ENCODE measurements at places on chromosomes 4 and X.

DNA sequence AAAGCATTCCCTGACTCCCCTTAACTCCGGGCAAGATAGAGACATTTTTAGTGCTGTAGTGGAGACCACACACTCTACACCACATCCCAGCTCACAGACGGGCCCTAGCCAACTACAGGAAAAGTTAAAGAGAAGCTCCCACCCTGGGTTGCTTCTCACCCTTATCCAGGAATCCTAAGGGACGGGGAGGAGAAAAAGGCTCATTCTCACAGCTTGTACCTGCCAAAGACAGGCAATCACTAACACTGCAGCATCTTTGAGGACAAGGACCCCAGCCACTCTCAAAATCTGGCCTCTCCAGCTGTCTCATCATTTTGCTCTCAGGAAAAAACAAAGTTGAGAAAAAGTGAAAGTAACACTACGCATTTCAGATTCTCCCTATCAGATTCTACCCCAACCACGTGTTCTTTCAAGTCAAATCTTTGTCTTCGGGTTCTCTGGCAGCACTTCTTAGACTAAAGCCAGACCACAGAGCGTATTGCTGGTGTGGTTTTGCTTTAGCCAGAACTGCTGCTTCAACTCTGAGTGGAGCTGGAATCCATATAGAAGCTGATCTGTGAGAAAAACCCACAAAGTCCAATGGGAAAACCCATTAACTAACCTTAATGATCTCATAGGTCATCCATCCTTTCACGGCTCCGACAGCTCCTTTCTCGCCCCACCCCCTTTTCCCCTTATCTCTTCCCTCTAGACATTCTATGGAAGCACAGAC lies 605.9 kb upstream of the DIPK2B start:
- no peak for DNase-seq

GRCh38 chr4:26206339-26206738 lies 114.5 kb upstream of the RBPJ start:
- DNase-seq = peak; percentile 42

DNA sequence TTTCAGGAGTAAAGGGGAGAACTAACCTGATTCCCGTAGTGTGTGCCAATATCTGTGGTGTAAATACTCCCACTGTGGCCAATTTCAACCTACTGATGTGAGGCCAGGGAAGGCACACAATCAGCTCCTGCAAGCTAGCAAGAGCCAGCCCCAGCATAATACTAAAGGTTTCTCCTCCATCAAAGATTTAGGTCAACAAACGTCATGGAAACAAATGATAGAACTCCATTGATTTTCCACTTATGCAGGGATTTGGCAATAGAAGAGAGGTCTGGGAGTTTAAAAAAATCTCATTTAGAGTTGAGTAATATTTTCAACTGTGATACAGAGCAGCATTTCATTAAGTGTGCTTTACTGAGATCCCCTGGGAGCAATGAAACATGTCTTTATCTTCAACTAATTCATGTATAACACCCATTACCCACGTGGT lies 15.8 kb upstream of the VEGFD start:
- DNase-seq = no peak

GRCh38 chr4:14877246-14878225 lies 124.7 kb upstream of the CPEB2 start:
- DNase-seq = no peak

DNA sequence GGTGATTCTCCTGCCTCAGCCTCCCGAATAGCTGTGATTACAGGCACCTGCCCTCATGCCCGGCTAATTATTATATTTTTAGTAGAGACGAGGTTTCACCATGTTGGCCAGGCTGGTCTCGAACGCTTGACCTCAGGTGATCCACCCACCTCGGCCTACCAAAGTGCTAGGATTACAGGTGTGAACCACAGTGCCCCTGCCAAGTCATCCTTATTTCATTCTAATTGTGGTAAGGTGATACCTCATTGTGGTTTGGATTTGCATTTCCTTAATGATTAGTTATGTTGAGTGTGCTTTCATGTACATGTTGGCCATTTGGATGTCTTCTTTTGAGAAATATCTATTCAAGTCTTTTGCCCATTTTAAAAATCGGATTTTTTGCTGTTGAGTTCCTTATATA lies 93.0 kb downstream of the USP9X start:
- no peak for DNase-seq

DNA sequence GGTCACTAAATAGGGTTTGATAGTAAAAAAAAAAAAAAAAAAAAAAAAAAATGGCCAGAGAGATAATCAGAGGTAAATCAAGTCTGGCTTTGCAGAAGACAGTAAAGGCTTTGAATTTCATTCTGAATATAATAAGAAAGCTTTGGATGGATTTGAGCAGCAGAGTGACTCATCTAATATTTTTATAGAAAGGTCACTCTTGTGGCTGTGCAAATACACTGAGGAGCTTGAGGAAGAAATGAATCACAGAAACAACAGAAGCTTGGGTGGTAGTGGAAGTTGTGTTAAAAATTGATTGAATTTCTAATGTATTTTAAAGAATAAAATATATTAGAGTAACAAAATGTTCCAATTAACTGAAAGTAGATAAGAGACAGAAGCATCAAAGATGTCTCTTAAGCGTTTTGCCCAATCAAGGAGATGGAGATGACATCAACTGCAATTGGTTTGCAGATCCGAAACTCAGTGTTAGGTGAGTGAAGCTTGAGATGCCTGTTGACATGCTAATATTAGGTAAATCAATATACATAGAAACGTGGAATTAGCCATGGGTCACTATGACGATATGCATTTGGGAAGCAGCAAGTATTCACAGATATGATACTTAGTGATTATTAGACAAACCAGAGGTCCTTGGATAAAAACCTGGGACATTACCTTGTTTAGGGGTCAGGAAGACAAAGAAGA lies 280.5 kb downstream of the GPM6A start:
- no peak for DNase-seq

DNA sequence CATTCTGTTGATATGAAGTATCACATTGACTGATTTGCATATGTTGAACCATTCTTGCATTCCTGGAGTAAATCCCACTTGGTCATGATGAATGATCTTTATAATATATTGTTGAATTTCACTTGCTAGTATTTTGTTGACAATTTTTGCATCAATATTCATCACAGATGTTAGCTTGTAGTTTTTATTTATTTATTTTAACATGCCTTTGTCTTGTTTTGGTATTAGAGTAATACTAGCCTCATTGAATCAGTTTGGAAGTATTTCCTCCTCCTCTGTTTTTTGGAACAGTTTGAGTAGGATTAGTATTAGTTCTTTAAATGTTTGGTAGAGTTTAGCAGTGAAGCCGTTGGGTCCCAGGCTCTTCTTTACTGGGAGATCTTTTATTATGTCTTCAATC lies 13.9 kb upstream of the ADH1C start:
- DNase-seq = no peak

DNA sequence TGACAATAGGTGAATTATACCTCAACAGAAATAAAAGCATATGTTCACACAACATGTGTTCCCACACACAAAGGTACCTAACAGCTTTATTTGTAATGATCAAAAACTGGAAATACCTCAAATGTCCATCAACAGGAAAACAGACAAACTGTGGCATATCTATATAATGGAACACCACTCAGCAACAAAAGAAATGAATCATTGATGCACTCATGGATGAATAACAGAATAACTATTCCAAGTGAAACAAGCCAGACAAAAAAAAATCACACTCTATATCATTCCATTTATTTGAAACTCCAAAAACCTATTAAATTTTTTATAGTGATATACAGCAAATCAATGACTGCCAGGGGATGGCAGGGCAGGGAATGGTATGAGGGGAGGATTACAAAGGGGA lies 148.1 kb downstream of the PLS3 start:
- no peak for DNase-seq

GRCh38 chr4:121306931-121307330 lies 73.9 kb downstream of the QRFPR start:
- no peak for DNase-seq

GRCh38 chr4:10879411-10880110 lies 195.0 kb upstream of the CLNK start:
- no peak for DNase-seq

GRCh38 chr4:147975933-147976928 lies 244.3 kb downstream of the ARHGAP10 start:
- DNase-seq = no peak

DNA sequence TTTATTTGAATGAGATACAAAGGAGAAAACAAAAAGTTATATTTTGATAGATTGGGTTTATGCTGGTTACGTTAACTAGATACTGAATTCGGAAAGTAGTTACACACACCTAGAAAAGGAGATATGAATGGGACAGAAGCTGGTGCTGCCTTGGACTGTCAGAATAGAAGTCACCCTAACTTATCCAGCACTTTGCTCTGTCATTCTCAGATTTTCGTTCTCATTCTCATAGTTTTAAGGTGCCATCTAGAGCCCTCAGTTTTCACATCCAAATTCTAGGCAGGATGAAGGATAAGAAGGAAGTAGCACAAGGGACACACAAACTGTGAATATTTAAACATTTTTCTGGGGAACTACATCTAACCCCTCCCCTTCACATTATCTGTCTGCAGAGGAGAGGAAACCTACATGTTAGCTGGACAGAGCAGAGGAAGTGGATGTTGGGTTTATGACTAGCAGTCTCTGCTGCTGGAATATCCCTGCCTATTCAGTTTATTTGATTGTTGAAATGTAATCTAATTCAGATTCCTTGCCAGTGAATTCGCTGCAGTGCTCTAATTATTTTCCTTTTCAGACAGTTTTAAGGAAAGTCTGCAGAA lies 521.9 kb downstream of the FAT4 start:
- DNase-seq = no peak

DNA sequence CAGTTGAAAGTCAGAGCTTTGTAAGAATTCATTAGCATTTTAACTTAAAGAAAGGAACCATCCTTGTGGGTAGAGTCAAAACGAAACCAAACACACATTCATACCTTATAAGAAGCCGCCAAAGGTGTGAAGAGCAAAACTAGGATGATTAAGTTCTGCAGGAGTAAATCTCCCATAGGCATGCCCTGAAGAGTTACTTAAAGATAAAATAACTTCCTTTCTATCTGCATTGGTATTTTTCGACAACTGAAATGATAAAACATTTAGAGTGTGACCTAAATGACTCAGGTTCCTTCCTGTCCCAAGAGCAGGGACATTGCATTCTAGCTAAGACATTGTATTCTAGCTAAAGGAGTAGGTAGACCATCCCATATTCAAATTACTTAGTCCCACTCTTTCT lies 75.3 kb downstream of the BCOR start:
- DNase-seq = no peak

GRCh38 chrX:9805956-9806355 lies 19.7 kb downstream of the SHROOM2 start:
- DNase-seq = no peak

DNA sequence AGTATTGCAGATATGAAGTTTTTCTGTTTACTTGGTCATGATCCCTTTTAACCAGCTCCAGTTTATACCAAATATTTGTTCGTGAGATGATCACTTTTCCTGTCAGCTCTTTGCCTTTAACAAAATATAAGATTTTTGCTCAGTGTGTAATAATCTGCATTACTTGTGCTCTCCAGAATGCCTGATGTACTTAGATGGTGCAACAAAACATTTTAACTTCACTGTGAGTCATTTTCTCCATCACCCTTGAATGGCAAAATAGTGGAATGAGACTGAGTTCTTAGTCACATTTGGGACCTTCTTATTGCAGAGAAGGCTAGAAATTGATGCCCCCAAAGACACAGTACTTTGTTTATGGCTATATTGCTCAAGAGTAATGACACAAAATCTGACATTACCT lies 252.0 kb downstream of the FRMPD4 start:
- no peak for DNase-seq

Measured in NCI-H2029 (cell line).